Liver (tissue), 10 donors: ENCODE measurements at places on chromosomes 3 and 15. TPM values are rescaled to one million over a fixed set of nuclear protein-coding genes. Genes with fewer than 3 reads are reported as not detected.

GRCh38 chr15:100772892-100773520, 106.6 kb upstream of the ALDH1A3 start:
- H3K27me3 ChIP-seq, result peaks cover 3% of the 10 kb centered on the region
- H3K4me3 ChIP-seq, result no peak overlapping the region
- no peak overlapping the region for H3K27ac ChIP-seq
- no peak for DNase-seq

DNA sequence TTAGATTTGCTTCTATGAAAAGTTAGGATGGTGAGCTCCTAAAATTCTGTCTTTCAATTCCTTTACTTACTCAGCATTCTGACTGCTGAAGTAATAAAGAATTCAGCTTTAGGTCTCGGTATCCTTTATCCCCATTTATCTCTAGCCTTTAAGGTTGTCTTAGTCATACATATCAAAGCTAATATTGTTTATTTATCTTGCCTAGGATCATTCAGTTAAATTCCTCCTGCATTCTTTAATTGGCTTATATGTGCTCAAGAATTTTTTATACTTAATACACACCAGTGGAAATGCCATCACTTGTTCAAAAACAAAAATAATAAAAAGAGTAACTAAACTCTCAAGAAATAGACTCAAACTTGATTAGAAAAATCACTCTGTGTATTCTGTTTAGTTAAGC, 507.0 kb downstream of the ZPLD1 start:
- H3K27me3 ChIP-seq, result no peaks in the 10 kb centered on the region
- H3K36me3 ChIP-seq, result no peaks in the 10 kb centered on the region
- no peak overlapping the region for H3K4me3 ChIP-seq
- H3K4me1 ChIP-seq, result no peaks in the 10 kb centered on the region
- DNase-seq, result no peak

- no peaks in the 10 kb centered on the region for H3K36me3 ChIP-seq
- no peak overlapping the region for H3K4me3 ChIP-seq
- H3K4me1 ChIP-seq, result peaks cover 4% of the 10 kb centered on the region
- no peak for DNase-seq
- H3K27ac ChIP-seq, result no peak overlapping the region
These were observed 302.2 kb upstream of the TPM1 start for GRCh38 chr15:62740141-62741004.

DNA sequence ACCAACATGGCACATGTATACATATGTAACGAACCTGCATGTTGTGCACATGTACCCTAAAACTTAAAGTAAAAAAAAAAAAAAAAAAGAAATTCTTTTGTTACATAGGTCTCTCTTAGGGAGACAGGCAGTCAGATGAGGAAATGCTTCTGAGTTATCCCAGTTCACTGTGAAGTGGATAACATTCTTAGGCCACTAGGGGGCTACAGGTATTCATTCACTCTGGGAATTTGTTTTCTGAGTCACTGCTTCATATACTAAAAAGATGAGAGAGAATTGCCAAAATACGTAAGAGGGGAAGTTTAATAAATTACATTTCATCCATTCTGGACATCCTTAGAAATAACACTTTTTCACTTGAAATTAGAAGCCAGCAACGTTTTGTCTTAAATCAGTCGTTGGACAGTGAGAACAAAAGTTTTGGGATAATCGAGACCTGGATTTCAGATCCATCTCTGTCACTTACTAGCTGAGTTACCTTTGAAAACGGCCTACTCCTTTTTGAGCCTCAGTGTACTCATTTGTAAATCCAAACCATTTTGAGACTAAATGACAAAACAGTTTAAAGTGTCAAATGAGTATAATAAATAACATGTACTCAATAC, 738.4 kb upstream of the ALCAM start:
- no peak overlapping the region for H3K27ac ChIP-seq
- no peaks in the 10 kb centered on the region for H3K4me1 ChIP-seq
- no peaks in the 10 kb centered on the region for H3K27me3 ChIP-seq
- DNase-seq, result no peak

DNA sequence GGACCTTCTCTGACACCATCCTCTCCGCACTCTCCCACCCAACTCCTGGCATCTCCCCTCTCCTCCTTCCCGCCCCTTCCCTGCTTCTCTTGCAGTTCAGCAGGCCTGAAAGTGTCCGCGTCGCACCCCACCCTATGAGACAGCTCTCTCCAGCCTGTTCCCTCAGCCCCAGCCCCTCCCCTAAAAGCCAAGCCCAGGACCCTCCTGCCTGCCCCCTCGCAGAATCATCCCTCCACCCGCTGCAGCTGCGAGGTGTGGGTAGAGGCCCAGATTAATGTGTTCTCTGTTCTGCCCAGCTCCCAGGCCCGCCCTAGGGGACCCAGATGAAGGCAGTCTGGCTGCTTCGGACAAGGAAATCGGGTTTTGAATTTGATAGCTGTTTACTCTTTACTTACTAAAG, 410 bp downstream of the PRR23E start:
- no peaks in the 10 kb centered on the region for H3K4me1 ChIP-seq
- DNase-seq, result no peak
- H3K27ac ChIP-seq, result no peak overlapping the region
- H3K36me3 ChIP-seq, result no peaks in the 10 kb centered on the region
- no peak overlapping the region for H3K4me3 ChIP-seq

DNA sequence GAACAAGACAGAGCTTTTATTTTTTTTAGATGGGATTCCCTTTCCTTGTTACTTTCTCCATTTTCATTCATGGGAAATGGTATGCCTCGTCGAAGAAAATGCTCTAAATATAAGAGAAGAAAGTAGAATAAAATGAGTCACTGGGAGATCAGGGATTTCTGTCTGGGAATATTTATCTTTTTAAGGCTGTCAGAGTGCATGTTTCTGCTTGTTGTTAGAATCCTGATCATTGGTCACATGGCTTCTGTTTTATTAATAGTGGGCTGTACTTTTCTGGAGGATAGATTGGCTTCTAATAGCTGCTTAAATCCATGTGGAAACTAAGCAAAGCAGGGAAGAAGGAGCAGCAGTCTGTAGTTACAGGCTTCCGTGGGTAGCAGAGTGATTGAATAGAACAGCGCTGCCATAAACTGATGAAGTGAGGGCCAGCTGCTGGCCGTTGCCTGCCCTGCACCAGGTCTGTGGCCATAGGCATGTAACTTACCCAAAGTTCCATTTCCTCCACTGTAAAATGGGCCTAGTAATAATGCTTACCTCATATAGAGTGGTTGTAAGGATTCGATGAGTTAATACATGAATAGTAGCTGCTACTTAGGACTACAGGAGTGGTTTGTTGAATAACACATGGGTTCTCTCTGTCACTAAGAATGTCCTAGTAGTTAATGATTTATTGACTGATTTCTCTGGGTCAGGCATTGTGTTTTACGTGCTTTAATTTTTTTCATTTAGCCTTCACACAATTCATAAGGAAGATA, 289.9 kb downstream of the SATB1 start:
- no peaks in the 10 kb centered on the region for H3K27me3 ChIP-seq
- no peak for DNase-seq
- no peaks in the 10 kb centered on the region for H3K36me3 ChIP-seq
- H3K4me1 ChIP-seq, result no peaks in the 10 kb centered on the region

Gene THSD4
- 11.5 TPM for total RNA-seq

DNA sequence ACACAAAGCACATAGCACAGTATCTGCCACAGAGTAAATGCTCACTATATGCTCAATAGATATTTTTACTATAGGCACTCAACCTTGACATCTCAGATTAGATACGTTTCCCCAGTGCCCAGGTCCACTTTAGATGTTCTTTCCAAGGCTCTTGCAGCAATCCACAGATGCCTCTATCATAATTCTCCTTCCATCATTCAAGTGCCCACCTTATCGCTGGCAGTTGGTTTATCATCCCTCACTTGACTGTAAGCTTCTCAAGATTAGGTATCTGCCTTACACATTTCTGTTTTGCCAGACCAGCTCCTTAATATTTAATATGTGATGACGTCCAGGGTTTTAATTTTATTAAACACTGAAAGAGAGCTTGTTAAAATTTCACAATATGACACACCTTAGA, 8.6 kb downstream of the NCEH1 start:
- no peak overlapping the region for H3K4me3 ChIP-seq
- no peak for DNase-seq
- H3K27me3 ChIP-seq, result no peaks in the 10 kb centered on the region
- H3K4me1 ChIP-seq, result no peaks in the 10 kb centered on the region
- no peak overlapping the region for H3K27ac ChIP-seq
- H3K36me3 ChIP-seq, result no peaks in the 10 kb centered on the region

- H3K27ac ChIP-seq, result no peak overlapping the region
- no peaks in the 10 kb centered on the region for H3K36me3 ChIP-seq
- H3K27me3 ChIP-seq, result no peaks in the 10 kb centered on the region
- H3K4me3 ChIP-seq, result no peak overlapping the region
These were observed 149.6 kb downstream of the CHL1 start for GRCh38 chr3:346186-346585.

- H3K27ac ChIP-seq, result no peak overlapping the region
- H3K4me3 ChIP-seq, result no peak overlapping the region
- no peak for DNase-seq
- no peaks in the 10 kb centered on the region for H3K27me3 ChIP-seq
- H3K36me3 ChIP-seq, result no peaks in the 10 kb centered on the region
These were observed 149.9 kb downstream of the SHQ1 start for GRCh38 chr3:72698154-72698917.

DNA sequence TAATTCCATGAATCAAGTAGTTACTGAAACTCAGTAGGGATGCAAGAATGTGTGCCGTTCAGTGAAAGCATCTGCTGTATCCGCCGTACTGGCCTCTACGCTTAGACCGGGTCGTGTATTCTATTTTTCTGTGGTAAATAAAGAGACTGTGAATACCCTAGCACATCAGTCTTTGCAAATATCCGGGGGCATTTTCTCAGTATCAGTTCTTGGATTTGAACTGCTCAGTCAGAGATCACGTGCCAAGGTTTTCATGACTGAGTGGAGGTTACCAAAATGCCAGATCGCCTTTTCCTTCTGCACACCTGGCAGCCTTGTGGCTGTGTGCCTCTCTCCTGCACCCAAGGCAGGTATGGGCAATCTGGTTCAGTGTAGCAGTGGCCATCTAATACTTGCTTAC, 377.0 kb downstream of the OCA2 start:
- no peaks in the 10 kb centered on the region for H3K4me1 ChIP-seq
- no peaks in the 10 kb centered on the region for H3K36me3 ChIP-seq
- H3K27ac ChIP-seq, result no peak overlapping the region
- H3K27me3 ChIP-seq, result no peaks in the 10 kb centered on the region
- H3K4me3 ChIP-seq, result no peak overlapping the region

Gene NR2E3
- total RNA-seq, result 0.17 TPM

DNA sequence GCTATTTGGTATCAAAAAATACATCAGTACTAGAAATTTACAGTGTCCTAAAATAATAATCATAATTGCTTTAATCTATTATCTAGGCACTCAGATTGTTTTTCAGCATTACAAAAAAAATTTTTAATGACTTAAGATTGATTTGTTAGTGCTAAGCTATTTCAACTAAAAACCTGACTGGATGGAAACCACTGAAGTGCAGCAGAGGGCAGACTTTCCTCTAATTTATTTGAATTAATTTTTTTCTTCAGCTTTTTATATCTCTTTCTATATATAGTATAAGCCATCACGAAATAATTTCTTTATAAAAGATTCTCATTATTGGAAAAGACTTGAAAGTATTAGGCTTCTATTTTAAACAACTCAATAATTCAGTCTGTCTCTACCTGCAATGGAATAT, 131.4 kb downstream of the IQCH start:
- no peaks in the 10 kb centered on the region for H3K27me3 ChIP-seq
- no peaks in the 10 kb centered on the region for H3K4me1 ChIP-seq
- no peaks in the 10 kb centered on the region for H3K36me3 ChIP-seq
- DNase-seq, result no peak

DNA sequence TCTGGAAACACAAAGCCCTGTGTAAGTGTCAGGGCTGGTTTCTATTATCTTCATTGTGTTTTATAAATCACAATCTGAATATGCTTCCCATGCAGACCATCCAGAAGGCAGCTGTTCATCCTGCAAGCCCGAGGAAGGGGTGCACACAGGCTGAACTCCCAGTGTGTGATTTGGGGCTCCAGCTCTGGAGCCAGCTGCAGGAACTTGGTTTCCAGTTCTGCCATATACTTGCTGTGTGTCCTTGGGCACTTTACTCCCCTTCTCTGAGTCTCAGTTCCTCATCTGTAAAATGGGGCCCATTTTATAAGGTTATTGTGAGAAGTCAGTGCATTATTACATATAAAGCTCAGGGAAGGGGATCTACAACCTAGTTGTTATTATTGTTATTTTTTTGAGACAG, 22.6 kb downstream of the CYP8B1 start:
- peaks cover 52% of the 10 kb centered on the region for H3K4me1 ChIP-seq
- peak; percentile 36 for DNase-seq
- no peaks in the 10 kb centered on the region for H3K27me3 ChIP-seq
- H3K27ac ChIP-seq, result peak overlapping the region; percentile 61
